Germinal center (tissue), 1 donor: ENCODE measurements at places on chromosomes 3 and 15.

DNA sequence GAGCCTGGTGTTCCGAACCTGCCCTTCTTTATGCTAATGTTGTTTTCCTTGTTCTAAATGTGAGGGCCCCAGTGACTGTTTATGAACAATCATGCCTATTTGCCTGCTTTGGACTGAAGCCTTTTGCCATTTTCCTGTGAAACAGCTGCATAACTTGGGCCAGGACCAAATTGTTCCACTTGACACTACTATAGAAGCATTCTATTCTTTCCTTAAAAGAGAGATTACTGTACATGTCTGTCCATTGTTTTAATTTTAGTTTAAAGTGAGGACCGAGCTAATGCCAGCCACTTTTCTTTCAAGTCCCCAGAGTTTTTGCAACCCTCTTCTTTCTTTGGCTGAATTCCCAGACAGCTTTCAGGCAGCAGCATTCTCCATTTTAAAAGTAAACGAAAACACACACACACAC is 980.3 kb downstream of the CADM2 start:
- no peak for DNase-seq

DNA sequence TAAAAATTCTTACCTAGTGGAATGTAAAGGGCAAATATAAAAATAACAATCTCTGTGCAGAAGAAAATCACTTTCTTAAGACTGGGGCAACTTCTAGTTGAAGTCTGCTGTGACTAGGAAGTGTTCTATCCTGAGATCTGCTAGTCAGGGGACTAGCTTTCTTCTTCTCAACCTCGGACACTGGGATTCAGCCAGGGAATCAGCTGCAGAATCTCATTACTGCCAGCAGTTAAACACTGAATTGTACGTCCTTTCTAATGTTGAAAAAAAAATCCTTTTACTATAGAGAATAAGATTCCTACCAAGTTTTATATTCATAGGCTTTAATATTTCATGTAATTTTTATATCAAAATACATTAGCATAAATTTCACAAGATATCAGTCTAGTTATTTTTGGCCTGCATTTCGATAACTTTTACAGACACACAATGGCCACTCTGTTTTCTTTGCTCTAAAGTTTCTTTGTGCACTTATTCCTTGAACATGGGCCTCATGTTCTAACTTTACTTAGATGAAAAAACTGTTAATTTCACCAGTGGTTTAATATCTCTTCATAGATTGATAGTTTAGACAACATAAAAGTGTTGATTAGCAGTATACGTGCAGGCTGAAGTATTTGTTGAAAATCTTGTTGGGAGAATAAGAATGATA is 2.6 kb upstream of the NEO1 start:
- no peak for DNase-seq

- DNase-seq = no peak
These were observed 87.5 kb downstream of the LRRFIP2 start for GRCh38 chr3:37086918-37087317.

- no peak for DNase-seq
These were observed 210.5 kb downstream of the CLSTN2 start for GRCh38 chr3:140145528-140145927.

- DNase-seq = peak; percentile 42
These were observed 417.5 kb upstream of the TPRG1 start for GRCh38 chr3:188754267-188754666.

DNA sequence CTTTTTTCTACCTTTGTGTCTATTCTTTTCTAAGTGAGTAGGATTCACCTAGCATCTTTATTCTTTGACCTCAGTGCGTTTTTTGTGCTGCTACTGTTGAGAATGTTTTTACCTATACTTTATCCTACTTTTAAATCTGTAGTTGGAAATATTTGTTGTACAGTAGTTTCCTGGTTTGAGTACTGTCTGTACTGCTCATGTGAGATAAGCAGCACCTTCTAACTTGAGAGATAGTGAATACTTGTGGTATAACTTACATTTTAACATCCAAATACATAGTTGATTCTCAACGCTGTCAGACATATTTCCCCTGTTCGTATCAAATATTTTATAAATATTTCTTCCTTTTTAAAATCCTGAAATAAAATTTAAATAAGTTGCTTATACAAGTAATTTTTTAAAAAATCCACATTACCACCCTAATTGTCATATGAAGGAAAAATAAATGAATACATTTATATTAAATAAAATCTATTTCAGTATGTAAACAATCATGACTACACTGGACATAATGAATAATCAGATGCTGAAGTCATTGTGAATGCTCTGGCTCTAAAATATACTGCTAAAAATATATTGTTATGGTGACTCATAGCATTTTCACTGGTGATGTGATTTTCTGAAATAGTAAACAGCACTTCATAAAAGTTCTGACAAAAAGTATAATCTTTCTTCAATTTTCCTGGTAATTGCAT is 17.4 kb downstream of the ATP11B start:
- DNase-seq = no peak

GRCh38 chr3:126287536-126288241 is 69.5 kb downstream of the KLF15 start:
- peak; percentile 36 for DNase-seq

GRCh38 chr3:122217901-122218300 is 34.4 kb downstream of the CASR start:
- DNase-seq = no peak

DNA sequence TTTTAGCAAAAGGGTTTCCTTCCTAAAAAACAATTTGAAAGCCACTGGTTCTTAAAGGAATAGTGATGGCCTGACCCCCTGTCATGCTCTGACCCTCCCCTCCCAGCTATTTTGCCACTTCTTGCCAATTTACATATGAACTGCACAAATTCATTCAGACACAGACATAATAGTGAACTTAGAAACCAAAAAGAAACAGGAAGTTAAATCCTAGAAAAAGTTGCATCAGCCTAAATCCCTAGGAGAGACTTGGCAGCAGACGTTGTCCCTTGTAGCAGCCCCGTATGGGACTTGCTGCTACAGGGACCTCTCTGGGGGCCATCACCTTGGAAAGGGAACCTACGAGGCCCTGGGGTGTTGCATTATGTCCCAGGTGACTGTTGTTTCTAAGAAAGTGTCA is 14.3 kb upstream of the PDE8A start:
- DNase-seq = no peak

- peak; percentile 15 for DNase-seq
These were observed at the start of gene CGNL1 for GRCh38 chr15:57375827-57376695. Gene CGNL1 (plus strand): TSS chr15:57376505. CDS start chr15:57438000, 61,495 bp downstream.

DNA sequence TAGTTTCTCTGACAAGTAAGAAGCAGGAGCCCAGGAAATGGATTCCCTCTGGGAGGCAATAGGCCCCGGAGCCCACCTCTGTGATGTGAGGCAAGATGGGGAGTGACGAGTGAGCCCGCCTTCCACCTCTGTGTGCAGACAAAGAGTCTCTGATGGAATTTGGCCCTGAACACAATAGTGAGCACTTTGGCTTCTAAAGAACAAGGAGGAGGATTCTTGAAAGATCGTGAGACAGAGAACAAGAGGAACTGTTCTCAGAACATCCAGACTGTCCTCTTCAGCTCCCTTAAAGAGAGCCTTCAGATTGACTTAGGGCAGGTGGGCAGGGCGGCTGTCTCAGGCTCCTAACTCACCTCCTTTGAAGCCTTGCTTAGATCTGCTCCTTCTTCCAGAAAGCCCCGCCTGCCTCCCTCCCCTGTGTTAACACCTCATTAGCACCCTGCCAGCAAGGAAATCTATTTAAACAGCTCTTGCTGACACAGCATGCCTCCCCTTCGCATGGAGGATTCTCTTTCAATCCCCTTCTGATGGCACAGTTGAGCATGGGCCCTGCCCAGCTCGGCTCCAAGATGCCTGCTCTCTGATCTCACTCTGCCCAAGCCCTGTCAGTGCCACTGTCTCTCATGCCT is 430.3 kb downstream of the NTRK3 start:
- no peak for DNase-seq

DNA sequence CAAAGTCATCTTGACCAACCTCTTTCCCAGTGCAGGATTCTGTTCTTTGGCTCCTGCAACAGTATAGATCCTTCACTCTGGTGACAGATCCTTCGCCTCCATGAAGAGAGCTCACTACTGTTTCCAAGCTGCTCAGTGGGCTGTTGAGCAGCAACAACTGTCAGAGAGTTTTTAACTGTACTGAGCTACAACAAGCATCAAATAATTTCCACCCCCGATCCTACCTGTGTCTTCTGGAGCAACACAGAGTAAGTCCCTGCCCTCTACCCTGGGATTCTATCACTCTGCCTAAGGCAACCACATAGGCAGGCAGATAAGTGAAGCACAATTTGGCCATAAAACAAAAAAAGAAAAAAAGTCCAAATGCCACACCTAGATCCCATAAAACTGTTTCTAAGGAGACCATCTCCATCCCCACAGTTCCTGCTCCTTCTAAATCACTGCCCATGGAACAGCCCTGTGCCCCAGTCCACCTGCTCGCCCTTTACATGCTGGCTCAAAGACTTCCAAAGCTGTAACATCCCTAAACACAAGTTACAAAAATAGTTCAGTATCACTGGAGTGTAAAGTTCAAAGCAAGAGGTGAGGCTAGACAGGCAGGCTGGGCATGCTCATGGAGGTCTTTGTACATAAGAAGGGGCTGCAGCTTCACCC is 37.8 kb upstream of the ANPEP start:
- DNase-seq = no peak

GRCh38 chr3:152770296-152770695 is 64.6 kb upstream of the P2RY1 start:
- no peak for DNase-seq

DNA sequence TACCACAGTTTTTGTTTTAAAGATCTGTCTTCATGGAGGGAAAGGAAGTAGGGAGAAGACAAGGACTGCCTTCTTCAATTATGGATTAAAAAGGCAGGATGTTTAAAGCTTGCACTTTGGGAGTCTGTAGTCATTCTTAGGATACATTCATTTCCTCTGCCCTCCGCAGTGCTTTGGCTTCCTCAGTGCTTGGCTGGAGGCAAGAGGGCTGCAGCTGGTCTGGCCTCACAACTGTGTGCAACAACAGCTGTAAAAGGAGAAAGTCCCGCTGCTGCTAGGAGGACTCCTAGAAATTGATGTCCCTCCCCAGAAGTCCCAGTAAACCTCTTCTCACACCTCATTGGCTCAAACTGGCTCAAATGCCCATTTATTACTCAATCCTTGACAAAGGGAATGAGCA is 54.4 kb upstream of the PPP2R3A start:
- DNase-seq = no peak

DNA sequence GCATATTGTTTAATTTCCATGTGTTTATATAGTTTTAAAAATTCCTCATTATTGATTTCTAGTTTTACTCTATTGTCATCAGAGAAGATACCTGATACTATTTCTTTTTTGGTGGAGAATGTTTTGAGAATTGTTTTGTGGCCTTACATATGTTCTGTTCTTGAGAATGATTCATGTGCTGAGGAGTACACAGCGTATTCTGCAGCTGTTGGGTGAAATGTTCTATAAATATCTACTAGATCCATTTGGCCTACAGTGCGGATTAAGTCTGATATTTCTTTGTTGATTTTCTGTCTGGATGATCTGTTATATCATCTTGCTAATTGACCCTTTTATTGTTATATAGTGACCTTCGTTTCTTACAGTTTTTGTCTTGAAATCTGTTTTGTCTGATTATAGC is 109.7 kb downstream of the UBE2E2 start:
- DNase-seq = no peak

DNA sequence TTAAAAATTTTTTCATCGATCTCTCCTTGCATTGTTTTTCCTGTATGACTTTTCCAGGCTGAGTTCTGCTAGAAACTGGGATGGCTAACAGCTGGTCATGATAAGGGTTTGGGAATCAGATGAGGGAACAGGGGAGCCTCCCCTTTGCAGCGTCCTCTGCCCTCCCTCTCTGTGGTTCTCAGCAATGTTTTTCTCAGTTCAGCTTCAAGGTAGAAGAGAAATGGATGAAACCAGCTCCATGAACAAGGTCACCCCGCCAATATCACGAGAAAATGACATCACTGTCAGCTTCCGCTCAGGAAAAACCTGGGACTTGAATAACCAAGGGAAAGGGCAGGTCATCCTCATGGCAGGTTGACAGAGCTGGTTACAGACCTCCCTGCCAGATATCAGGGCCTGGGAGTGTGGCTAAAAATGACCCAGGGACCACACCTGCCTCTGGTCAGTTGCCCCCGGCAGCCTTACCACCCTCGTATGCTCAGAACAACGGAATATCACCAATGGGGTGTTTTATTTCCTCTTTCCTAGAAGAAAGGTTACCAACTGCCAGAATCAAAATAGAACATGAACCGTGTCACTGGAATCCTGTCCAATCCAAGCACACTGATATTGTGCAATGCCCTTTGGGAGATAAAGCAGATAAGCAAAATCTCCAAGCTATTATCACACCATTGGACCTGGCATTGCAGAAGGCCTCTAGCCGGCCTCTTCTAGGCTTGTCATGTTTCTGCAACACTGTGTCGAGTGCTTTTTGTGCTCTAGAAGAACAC is 26.1 kb downstream of the LSM3 start:
- DNase-seq = no peak

DNA sequence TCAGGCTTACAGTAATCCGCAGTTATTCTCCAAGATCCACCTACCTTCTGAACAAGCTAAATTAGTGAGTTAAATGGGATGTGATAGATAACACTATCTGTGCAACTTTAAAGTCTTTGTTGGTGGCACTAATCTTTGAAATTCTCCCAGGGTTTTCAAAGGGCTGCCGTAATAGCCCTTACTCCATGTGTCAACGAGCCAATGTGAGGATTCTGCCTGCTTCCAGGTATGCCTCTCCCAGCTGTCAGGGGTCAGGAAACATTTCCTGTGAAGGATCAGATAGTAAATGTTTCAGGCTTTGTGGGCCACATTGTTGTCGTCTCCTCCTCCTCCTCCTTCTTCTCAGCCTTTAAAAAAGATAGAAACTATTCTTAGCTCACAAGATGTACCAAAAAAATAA is 20.2 kb upstream of the SCN5A start:
- DNase-seq = no peak

DNA sequence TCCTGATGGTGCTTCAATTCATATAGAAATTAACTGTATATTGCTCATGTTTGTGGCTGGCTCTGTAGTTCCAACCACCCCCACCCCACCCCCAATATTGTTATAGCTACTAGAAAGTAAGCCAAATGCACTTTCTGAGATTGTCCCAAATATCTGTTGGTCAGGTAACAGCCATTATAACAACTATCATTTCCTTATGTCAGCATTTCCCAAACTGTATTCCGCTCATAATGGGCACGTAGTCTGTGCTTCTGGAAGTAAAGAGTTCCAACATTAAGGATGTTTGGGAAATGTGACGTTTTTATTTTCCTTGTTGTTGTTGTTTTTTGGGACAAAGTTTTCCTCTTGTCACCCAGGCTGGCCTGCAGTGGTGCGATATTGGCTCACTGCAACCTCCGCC is 12.2 kb upstream of the TBL1XR1 start:
- DNase-seq = no peak

- DNase-seq = peak; percentile 41
These were observed 61.3 kb downstream of the TMCO5A start for GRCh38 chr15:37995461-37996347.

DNA sequence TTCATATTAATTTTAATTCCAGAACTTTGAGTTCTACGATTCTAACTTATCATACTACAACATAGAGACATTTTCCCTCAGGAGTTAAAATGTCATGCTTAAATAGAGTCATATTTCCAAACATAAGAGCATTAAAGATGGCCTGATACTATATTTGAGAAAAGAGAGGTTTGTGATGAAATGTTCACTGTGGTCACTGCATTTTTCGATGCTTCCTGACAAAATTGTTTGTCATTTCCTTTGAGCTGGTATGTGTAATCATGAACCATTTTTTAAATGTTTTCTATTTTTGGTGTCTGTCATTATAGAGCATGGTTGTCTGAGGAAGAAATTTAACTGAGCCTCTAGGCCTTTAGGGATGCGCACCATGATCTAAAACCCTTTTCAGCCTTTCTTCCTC is 721.4 kb upstream of the NR2F2 start:
- DNase-seq = no peak

- no peak for DNase-seq
These were observed 583 bp upstream of the RBSN start for GRCh38 chr3:15099364-15100098.
